ENCODE measurements at places on chromosomes 6 and 20.
A peak's percentile ranks its signal among the peaks of the same experiment; 100 is the strongest.

DNA sequence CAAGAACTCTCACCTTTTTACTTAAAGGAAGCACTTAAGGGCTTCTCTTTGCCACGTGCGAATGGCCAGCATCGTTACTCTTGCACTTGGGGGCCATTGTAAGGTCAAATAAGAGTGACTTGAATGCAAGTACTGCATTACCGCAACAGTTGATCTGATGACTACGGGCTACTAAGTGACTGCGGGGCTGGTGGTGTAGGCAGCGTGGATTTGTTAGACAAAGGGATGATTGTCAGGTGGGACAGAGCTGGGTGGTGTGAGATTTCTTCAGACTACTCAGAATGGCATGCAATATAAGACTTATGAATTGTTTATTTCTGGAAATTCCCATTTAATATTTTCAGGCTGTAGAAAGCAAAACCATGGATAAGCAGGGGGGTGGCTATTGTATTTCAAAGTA, 199.7 kb upstream of the UST start:
- DNase-seq, result no peak

- DNase-seq, result peak; percentile 36
These were observed 46.2 kb downstream of the SLC22A23 start for GRCh38 chr6:3410385-3411360.

DNA sequence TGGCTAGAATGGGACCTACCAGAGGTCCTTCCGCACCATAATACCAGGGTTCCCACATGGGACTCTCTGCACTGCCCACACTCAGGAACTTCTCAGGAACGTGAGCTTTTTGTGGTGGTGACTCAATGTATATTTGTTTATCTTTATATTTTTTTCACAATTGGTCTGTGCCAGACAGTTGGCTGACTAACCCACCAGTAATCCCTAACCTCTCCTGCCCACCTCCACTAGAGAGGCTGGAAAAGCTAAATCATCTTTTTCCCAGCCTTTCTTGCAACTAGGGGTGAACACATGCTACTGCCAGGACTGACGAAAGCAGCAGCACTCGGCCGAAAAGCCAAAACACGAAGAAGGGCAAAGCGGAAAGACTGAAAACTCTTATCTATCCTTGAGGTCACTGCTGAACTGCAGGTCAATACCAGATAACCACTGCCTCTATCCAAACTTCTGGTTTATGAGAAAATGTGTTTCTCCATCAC, 112.9 kb downstream of the TRERF1 start:
- DNase-seq, result no peak

GRCh38 chr6:67544851-67545452, 1090.1 kb upstream of the ADGRB3 start:
- DNase-seq, result no peak

DNA sequence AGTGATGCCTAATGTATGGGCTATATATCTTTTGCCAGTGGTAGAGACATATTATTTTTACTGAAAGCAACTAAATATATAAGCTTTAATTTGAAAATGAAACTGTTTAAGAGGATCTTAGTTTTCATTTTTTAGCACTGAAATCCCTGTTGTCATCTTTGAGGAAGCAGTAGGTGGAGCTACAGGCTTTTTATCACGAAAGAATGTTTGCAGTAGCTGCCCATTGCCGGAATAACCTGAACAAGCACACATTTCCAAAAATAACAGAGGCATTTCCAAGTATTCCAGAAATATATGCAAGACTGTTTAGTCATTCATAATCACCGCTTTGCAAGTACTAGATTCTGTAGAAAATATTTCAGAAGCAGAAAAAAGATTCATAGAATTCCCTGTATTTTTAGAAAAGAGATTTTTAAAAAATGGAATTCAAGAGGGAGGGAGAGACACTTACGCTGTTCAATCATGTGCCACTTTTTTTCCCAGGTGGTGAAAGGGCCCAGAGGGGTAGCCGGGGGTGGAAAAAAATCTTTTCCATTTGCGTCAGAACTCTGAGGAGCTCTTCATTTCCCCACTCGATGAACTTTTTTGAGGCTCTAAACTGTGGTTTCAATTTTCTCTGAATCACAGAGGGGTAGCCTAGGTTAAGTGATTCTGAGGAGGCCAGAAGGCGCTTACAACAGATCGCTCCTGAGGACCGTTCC, 142.5 kb upstream of the FERMT1 start:
- DNase-seq, result no peak

DNA sequence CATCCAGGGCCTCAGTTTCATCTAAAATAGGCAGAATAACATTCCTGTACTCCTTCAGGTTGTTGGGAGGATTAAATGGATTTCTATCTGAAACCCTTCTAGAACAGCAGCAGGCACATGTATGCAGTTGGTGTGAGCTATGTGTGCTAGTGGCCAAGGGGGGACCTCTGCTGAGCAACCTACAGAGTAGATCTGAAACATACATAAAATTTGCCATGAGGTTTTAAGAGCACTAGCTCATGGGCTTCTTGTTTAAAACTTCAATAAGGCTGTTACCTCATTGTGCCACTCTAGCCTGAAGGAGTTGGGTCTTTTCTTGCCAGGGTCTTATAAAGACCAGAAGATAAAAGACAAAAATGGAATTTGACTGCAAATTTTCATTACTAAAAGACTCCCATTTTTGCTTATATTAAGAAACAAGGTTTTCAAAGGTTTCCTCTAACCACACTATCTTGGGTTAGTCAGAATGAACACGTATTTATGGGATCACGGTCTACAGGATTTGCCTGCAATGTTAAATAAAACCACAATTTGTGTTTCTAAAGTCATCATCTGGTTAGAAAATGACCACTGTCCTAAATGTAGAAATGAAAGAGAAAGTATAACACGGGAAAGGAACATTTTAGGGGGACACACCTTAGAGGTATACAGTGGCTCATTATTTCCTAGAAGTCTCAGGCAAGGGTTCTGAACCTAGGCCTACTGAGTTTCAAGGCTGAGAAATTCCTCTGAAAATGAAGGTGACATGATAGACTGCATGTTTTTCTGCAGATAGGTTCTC, 144.9 kb upstream of the OLIG3 start:
- DNase-seq, result no peak

- DNase-seq, result no peak
These were observed 164.2 kb downstream of the NFATC2 start for GRCh38 chr20:51378171-51378928.

DNA sequence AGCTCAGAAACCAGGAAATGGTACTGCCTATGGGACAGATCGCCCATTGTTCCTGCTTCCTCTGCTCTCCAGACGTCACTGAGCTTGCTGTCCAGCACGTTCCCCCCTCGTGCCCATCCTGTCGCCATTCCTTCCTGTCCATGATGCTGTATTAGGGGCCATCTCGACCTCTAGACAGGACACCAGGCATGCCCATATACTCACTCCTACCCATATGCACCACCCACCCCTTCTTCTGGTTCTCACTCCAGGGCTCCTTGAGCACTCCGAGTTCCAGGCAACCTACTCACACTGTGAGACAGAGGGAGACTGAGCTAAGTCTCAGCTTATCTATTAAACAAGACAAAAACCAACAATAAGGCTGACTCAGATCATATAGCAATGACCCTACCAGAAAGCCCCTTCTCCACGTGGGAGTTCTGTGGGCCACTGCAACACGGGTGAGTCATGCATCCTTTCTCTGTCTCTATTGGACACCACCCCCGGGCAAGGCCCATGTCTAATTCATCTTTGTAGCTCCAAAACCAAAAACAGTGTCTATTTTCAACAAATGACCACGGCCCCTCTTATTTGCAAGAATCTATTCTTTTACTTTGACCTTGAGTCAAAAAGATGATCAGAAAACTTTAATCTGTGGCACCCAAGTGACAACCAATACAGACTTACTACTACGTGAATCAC, 65.7 kb downstream of the PSMG4 start:
- no peak for DNase-seq

GRCh38 chr6:106120006-106120405, 33.9 kb downstream of the PRDM1 start:
- no peak for DNase-seq

- no peak for DNase-seq
These were observed 29.1 kb downstream of the TXLNB start for GRCh38 chr6:139262519-139263300.

DNA sequence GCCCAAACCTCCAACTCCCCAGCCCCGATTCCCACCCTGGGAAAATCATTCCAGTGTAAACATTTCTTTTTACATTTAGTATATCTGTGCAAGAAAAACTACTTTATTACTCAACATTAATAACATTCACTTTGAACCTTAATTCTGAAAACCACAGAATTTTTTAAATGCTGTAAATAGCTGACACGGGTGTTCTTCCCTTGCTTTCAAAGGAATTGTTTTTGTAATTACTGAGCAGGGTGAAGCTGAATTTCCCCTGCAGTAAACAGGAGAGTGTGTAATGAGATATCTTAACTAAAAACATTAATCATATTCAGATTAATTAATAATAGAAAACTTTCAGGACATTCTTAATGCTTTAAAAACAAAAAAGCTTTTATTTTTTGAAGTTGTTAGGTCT, 99.3 kb upstream of the CITED2 start:
- DNase-seq, result no peak

DNA sequence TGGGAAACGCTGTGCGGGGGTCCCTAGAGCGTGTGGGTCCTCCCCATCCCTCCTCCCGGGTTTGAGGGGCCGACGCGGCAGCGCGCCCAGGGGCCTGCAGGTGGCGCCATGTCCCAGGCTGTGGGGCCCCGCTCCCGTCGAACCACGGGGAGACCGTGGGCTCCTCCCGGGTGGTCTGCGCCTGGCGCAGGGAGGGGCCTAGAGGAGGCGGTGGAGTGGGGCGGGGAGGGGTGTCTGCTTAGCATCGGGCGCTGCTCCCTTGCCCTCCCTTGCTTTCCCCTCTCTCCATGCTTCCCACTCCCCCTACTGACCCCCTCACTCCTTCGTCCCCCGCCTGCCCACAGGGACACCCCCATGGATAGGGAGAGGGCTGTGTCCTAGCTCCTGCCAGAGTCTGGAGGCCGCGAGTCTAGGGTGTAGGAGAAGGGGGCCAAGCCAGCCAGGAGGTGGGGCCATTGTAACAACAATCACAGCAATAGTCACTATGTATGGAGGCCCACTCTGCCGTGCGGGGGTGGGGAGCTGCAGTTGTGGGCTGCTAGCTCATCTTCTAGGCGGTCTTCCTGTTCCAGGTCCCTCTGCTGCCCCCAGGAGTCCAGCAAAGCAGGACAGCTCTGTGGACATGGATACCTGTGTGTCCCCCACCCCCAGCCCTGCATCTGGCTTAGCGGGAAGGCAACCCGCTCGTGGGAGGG, 51.7 kb downstream of the CHMP4B start:
- DNase-seq, result peak; percentile 17

GRCh38 chr6:25458485-25458884, 179.3 kb downstream of the CARMIL1 start:
- DNase-seq, result no peak

DNA sequence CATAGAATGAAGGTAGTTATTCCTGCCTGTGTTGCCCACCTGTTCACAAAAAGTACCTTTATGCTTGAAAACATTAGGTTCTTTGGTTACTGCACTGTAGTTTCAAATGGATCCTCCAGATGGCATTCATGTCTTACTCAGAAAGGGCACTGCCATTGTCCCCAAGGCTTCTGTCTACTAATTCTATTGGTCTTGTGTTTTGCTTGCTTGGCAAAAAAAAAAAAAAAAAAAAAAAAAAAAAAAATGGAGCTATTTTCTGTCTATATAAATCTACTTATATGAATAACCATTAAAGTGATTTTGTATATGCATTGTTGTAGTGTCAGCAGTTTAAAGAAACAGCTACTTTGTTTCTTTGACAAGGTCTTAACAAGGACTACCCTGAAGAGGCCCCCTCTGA, 12.7 kb upstream of the EFHC1 start:
- DNase-seq, result no peak

- DNase-seq, result no peak
These were observed 46.6 kb downstream of the TPBG start for GRCh38 chr6:82410151-82410648.

GRCh38 chr6:35381132-35381531, 38.8 kb downstream of the PPARD start:
- DNase-seq, result no peak

- DNase-seq, result no peak
These were observed 53.5 kb upstream of the SASH1 start for GRCh38 chr6:148289153-148289552.

- DNase-seq, result no peak
These were observed 132.7 kb upstream of the GMDS start for GRCh38 chr6:2378046-2378657.

GRCh38 chr6:63392092-63392724, 72.4 kb upstream of the LGSN start:
- DNase-seq, result no peak

- DNase-seq, result no peak
These were observed 227.2 kb upstream of the ASCC3 start for GRCh38 chr6:101108286-101108685.

- no peak for DNase-seq
These were observed 42.6 kb upstream of the ZNFX1 start for GRCh38 chr20:49320460-49320859.

GRCh38 chr20:37914672-37915433, 11.9 kb downstream of the VSTM2L start:
- no peak for DNase-seq

DNA sequence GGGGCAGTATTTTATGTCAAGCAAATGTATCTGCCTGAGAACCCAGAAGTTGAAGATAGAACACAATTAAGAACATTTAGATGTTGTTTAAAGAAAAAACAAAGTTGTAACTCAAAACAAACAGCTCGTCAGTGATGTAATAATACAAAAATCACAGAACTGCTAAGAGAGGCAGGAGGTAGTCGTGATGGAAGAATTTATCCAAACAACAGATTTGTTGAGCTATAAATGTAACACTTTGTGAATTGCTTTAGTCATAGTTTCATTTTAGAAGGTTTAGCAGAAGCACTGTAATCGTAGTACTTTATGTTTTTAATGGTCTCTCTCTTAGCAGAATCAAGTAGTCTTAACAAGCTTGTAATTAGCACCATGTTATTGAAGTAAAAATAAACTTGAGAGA, 73.6 kb downstream of the SCAF8 start:
- no peak for DNase-seq

DNA sequence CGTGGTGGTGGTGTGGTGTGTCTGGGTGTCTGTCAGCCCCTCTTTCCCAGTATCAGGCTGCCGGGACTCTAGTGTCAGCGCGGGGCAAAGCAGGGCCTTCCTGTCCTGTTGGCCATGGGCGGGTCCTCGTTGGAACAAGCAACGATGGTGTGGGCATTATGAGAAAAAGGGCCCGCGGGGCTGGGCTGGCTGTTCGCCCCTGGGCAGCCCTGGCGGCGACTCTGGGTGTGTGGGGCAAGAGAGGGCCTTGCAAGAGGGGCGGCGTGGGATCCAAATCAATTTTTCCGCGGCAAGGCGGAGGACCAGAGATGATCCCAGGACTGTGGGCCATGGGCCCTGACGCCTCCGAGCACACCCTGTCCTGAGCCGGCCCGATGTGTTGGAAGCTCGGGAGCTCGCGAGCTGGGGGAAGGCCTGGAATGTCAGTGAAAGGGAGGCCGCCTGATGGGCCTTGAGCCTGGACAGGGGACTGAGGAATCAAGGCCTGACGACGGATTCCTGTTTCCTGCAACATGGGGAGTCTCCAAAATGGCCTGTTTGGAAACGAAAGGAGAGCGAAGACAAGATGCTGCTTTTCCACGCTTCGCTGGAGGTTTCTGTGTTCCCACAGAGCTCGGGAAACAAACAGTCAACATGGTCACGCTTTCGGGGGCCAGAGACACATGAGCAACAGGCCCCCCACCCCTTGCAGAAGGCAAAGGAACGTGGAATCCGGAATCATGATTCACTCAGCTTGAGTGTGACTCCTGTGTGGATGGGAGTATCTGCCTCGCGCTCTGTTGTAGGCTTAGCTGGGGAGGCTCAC, 364.7 kb upstream of the DEFB115 start:
- DNase-seq, result no peak
